ENCODE measurements at places on chromosomes 1 and 21. TPM values are rescaled to one million over a fixed set of nuclear protein-coding genes. Genes with fewer than 3 reads are reported as not detected.
A peak's percentile ranks its signal among the peaks of the same experiment; 100 is the strongest.

DNA sequence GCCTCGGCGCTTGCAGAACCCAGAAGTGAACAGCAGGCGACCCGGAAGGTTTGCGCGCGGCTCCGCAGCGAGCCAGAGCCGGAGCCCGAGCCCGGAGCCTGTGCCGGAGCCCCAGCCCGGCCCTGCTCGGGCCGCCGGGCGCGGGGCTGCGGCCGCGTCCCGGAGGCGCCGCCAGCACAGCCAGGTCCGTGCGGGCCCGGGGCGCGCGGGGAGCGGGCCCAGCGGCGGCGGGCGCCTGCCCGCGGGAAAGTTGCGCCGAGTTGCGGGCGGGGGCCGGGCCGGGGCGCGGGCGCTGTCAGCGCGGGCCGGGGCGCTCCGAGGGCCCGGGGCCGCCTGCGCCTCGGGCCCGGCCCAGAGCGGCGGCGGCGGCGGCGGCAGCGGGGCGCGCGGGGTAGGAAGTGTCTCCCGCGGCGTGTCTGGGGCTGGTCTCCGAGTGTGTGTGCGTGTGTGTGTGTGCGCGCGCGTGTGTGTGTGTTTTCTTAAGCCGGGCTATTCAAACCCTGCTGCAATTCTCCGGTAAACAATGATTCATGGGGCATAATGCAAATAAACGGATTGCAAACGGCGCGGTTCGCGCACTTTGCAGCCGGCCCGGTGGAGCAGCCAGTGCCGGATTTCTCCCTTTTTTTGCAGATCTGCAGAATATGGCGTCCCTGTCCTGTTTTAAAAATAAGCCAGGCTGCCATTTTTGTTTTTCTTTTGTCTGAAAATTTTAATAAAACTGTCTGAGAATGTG, at the start of gene ZNF362:
Gene ZNF362, plus strand, starts transcription at position 22 of the 736 bp plus-strand sequence. CDS start 14,083 bp downstream, outside the sequence.
- H3K4me3 ChIP-seq = peak within 1 kb of the TSS; percentile 98
- peak; percentile 83 for DNase-seq
- peaks cover 3% of the 10 kb centered on the region for H3K36me3 ChIP-seq
- H3K27ac ChIP-seq = peak within 1 kb of the TSS; percentile 98
- peaks cover 4% of the 10 kb centered on the region for H3K27me3 ChIP-seq

DNA sequence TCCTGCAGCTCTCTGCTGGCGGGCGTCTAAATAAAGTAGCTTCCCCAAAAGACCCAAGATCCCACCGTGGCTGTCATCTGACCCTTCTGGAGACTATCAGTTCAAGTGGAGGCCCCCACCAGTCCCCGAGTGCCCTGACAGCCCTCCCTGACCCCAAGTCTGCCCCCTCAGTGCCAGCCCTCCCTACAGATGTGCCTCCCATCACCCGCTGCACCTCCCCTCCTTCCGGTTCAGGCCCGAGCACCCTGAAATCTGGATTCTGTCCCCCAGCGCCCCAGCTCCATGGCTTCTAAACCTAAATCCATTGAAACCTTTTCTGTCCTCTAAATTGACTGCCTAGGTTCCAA, 595 bp downstream of the IL10RB start:
- H3K4me3 ChIP-seq = peak overlapping the region; percentile 97
- no peak for DNase-seq
- H3K36me3 ChIP-seq = peaks cover 40% of the 10 kb centered on the region
- H3K27me3 ChIP-seq = no peaks in the 10 kb centered on the region

DNA sequence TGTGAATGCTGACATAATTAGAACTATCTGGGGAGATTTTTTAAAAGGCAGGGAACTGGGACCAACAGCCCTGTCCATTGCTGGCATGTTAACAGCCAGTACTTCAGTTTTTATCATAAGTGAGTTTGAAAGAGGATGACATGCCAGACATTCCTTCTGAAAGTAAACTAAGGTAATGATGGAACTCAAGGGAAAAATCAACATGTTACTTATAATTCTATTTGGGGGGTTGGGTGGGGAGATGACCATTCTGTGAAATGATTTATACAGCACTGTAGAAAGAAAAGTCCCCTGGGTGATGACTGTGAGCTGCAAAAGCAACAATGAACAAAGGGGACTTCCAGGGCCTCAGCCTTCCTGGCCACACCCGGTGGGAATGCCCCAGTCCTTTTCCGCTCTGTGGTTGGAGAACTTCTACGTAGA, 5.4 kb upstream of the LAMC2 start:
- H3K27me3 ChIP-seq = peaks cover 13% of the 10 kb centered on the region
- no peaks in the 10 kb centered on the region for H3K36me3 ChIP-seq
- peaks cover 2% of the 10 kb centered on the region for H3K4me1 ChIP-seq
- no peak for DNase-seq

Gene DIRAS3
- total RNA-seq = not detected

GRCh38 chr1:201728731-201729130, 100.2 kb upstream of the IPO9 start:
- H3K27me3 ChIP-seq = peaks cover 8% of the 10 kb centered on the region
- no peak overlapping the region for H3K4me3 ChIP-seq
- no peaks in the 10 kb centered on the region for H3K4me1 ChIP-seq
- no peak overlapping the region for H3K27ac ChIP-seq
- no peaks in the 10 kb centered on the region for H3K36me3 ChIP-seq

DNA sequence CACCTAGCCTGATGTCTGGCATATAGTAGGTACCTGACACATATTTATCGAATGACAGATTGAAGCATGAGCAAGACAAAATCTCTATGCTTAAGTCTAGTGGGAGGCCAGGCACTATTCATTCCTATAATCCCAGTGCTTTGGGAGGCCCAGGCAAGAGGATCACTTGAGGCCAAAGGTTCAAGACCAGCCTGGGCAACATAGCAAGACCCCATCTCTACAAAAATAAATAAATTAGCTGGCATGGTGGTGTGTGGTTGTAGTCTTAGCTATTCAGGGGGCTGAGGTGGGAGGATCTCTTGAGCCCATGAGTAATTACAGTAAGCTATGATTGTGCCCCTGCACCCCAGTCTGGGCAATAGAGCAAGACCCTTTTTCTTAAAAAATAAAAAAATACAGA, 23.2 kb upstream of the TUT4 start:
- H3K4me1 ChIP-seq = peaks cover 24% of the 10 kb centered on the region
- peaks cover 11% of the 10 kb centered on the region for H3K36me3 ChIP-seq
- no peak for DNase-seq
- H3K4me3 ChIP-seq = no peak overlapping the region
- H3K27me3 ChIP-seq = peaks cover 2% of the 10 kb centered on the region
- no peak overlapping the region for H3K27ac ChIP-seq

DNA sequence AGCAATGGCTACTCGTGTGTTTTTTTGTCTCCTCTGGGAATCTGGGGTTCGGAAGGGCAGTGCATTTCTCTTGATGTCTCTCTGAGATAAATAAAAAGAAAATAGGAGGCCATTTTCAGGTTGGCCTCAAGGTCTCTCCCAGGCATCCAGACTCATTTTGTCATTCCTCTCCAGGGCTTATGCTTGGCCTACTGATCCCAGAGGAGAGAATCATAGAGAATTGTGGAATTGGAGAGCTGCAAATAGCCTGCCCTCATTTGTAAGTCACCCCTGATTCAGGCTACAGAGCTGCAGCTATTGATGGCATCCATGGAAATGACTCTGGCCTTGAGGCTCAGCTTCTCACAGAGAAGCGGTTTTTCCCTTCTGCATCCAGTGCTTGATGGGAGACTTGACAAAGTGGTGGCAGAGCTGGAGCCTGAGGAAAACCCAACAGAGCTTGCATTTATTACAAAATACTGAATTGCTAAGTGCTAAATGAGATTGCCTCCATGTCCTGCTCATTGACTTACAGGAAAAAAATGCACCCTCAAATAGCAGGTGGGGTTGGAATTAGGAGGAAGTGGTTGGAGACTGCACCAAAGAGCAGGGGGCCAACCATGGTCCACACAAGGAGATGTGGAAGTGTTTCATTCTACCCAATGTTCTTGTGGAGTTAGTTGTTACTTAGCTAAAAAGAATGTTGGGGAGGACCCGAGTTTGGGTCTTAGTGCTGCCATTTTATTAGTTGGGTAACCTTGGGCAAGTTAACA, 140.4 kb downstream of the S1PR1 start:
- H3K4me3 ChIP-seq = no peak overlapping the region
- peaks cover 3% of the 10 kb centered on the region for H3K27me3 ChIP-seq
- no peak overlapping the region for H3K27ac ChIP-seq

GRCh38 chr1:162035241-162035640, 11.6 kb upstream of the OLFML2B start:
- H3K4me3 ChIP-seq = no peak overlapping the region
- no peak for DNase-seq
- no peak overlapping the region for H3K27ac ChIP-seq
- no peaks in the 10 kb centered on the region for H3K36me3 ChIP-seq
- H3K27me3 ChIP-seq = peaks cover 20% of the 10 kb centered on the region

- H3K27me3 ChIP-seq = no peaks in the 10 kb centered on the region
- H3K27ac ChIP-seq = no peak overlapping the region
- no peaks in the 10 kb centered on the region for H3K36me3 ChIP-seq
- DNase-seq = no peak
Measured at GRCh38 chr1:230849451-230850224, 18.7 kb downstream of the C1orf198 start.

Gene GREM2
- total RNA-seq = not detected

DNA sequence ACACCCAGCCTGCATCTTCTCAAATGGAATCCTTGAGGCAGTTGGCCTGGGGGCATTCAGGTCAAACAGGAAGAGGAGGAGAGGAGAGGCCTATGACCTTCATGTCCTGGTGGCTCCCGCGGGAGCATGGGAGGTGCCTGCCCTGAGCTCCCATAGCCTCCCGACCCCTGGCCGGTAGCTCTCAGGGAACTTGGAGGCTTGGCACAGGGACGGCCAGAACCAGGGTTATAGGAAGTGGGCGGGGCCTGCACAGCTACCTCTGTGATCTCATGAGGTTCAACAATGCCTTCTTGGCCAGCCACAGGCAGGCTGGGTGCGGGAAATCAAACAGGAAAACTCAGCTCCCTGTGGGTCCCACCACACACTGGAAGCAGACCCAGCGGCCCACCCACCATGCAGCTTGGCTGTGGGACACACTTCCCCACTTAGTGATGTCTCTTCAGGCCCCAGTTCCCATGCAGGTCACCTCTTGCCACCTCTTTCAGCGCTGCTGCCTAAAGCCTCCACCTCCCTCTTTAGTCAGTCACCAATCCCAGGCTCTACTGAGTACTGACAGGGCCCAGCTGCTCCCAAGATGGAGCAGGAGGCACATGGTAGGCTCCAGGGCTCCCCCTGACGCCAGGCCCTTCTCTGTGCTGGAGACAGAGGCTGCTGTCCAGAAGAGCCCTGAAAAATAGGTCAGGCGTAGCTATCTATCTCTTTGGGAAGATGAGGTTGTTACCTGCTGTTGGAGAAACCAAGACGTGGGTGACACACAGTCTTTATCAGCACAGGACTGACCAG, at the start of gene SLFNL1:
Gene SLFNL1, minus strand, starts transcription at position 200 of the 783 bp plus-strand sequence. CDS start 1,065 bp downstream, outside the sequence.
- peaks cover 6% of the 10 kb centered on the region for H3K36me3 ChIP-seq
- no peak for DNase-seq
- no peak within 1 kb of the TSS for H3K4me3 ChIP-seq
- peaks cover 11% of the 10 kb centered on the region for H3K4me1 ChIP-seq

- no peak for DNase-seq
- H3K4me1 ChIP-seq = peaks cover 2% of the 10 kb centered on the region
- no peak overlapping the region for H3K4me3 ChIP-seq
- no peak overlapping the region for H3K27ac ChIP-seq
- no peaks in the 10 kb centered on the region for H3K36me3 ChIP-seq
Measured at GRCh38 chr1:6731905-6732304, 30.3 kb upstream of the DNAJC11 start.

Gene PM20D1
- 0.50 TPM for total RNA-seq

DNA sequence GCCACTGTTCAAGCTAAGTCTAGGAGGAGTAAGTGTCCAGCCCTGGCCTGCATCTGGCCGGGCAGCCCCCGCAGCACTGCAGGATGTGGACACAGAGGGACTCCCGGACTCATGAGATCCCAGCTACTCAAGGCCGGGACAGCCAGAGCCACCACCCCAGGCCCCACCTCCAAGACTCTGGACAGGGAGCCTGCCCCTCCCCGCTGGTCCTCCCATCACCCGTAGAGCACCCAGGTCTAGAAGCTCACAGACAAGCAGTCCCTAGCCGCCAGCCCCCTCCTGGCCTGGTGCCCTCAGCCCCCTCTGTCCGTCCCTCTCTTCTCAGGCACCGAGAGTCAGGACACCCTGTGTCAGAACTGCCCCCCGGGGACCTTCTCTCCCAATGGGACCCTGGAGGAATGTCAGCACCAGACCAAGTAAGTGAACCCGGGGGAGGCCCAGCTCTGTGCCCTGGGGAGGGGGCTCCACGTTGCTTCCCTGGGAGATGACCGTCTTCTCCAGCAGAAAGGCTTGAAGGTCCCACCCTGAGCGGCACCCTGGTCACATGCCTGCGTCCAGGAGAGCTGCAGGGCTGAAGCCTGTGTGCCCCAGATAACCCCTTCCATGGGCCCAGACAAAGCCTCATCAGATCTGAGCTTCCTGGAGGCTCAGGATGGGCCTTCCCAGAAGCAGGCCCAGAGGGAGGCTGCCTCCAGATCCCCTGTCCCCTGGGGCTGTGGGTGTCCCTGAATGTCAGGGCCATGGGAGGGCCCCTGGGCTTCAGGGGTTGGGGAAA, 4.3 kb downstream of the TNFRSF14 start:
- H3K4me1 ChIP-seq = peaks cover 11% of the 10 kb centered on the region
- H3K36me3 ChIP-seq = peaks cover 12% of the 10 kb centered on the region
- DNase-seq = no peak
- H3K4me3 ChIP-seq = no peak overlapping the region
- no peaks in the 10 kb centered on the region for H3K27me3 ChIP-seq
- peak overlapping the region; percentile 30 for H3K27ac ChIP-seq

Gene SIK1
- 25.9 TPM for total RNA-seq

- no peak overlapping the region for H3K4me3 ChIP-seq
- H3K27me3 ChIP-seq = peaks cover 7% of the 10 kb centered on the region
- H3K27ac ChIP-seq = no peak overlapping the region
- H3K4me1 ChIP-seq = no peaks in the 10 kb centered on the region
- H3K36me3 ChIP-seq = no peaks in the 10 kb centered on the region
Measured at GRCh38 chr1:90779573-90779972, 62.5 kb upstream of the BARHL2 start.
